Activated naive CD8-positive, alpha-beta T cell treated with anti-CD3 and anti-CD28 coated beads, Interleukin-2, amount 50 U/mL, for 24 hours (primary cell): ENCODE measurements at places on chromosomes 4 and X.
A peak's percentile ranks its signal among the peaks of the same experiment; 100 is the strongest.

GRCh38 chr4:130147641-130148040 lies 1051.7 kb downstream of the C4orf33 start:
- H3K4me1 ChIP-seq: no peaks in the 10 kb centered on the region
- no peaks in the 10 kb centered on the region for H3K27me3 ChIP-seq
- H3K27ac ChIP-seq: no peak overlapping the region

DNA sequence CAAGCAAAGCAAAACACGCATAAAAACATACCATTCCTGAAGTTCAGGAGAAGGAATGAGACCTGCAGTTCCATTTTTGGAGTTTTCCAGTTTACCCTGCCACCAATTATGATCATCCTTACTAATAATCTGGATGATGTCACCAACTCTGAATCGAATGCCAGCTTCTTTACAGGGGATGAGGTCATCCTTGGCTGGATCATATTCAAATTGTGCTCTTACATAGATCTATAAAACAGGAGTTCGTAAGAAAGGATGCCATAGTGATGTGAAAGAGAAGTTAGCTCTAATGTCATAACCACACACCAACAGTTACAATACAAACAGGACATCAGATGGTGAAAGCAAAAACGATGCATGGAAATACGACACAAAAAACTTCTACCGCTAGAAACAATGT lies 106.5 kb downstream of the NYX start:
- no peak overlapping the region for H3K27ac ChIP-seq
- DNase-seq: no peak
- peaks cover 1% of the 10 kb centered on the region for H3K36me3 ChIP-seq
- H3K4me3 ChIP-seq: no peak overlapping the region
- H3K4me1 ChIP-seq: peaks cover 18% of the 10 kb centered on the region

GRCh38 chr4:86960557-86960961 lies 25.7 kb downstream of the AFF1 start:
- peaks cover 11% of the 10 kb centered on the region for H3K36me3 ChIP-seq
- H3K27ac ChIP-seq: peak overlapping the region; percentile 3
- no peak overlapping the region for H3K4me3 ChIP-seq
- peaks cover 64% of the 10 kb centered on the region for H3K4me1 ChIP-seq
- DNase-seq: no peak

DNA sequence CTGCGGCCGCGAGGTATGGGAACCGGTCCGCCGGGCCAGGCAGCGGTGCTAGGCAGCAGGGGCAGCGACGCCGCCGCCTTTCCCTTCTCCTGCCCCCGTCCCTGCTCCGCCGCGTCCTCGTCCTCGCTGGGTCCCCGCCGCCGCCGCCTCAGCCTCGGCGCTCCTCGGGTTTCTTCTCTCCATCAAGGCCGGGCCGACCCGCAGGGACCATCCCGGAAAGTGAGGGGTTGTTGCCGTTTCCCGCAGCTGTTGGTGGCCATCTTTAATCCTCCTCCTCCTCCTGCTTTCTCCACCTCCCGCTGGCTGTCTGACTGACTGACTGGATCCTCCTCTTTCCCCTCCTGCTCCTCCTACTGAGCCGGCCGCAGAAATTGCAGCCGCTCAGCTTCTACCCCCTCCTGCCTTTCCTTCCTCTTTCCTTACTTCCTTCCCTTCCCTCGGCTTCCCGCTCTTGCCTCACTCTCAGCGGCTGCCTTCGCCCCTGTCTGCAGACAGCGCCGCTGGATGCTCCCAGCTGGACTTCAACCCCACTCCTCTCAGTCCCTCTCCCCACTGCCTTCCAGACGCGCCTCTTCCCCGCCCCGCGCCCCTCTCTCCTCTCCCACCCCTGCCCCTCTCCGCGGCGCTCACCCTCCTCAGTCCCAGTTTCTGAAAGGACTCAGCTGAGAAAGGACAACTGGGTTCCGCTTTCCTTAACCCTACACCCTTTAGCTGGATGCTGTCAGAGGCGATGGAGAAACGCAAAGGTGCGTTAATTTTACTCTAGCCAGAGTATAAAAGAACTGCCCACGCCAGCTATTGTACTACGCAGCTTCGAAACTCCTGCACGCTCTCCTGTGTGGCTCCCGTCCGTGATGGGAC lies at the start of gene WDFY3:
Gene WDFY3 (minus strand): TSS at position 309 of the 861 bp plus-strand sequence. CDS start 106,099 bp downstream, outside the sequence.
- H3K4me3 ChIP-seq: peak within 1 kb of the TSS; percentile 74
- peak; percentile 12 for DNase-seq
- H3K36me3 ChIP-seq: no peaks in the 10 kb centered on the region
- peaks cover 8% of the 10 kb centered on the region for H3K4me1 ChIP-seq
- H3K27ac ChIP-seq: no peak within 1 kb of the TSS

GRCh38 chrX:132226169-132226568 lies 6.9 kb upstream of the RAP2C start:
- H3K4me3 ChIP-seq: no peak overlapping the region
- H3K36me3 ChIP-seq: no peaks in the 10 kb centered on the region
- no peak for DNase-seq
- no peaks in the 10 kb centered on the region for H3K27me3 ChIP-seq
- no peak overlapping the region for H3K27ac ChIP-seq

DNA sequence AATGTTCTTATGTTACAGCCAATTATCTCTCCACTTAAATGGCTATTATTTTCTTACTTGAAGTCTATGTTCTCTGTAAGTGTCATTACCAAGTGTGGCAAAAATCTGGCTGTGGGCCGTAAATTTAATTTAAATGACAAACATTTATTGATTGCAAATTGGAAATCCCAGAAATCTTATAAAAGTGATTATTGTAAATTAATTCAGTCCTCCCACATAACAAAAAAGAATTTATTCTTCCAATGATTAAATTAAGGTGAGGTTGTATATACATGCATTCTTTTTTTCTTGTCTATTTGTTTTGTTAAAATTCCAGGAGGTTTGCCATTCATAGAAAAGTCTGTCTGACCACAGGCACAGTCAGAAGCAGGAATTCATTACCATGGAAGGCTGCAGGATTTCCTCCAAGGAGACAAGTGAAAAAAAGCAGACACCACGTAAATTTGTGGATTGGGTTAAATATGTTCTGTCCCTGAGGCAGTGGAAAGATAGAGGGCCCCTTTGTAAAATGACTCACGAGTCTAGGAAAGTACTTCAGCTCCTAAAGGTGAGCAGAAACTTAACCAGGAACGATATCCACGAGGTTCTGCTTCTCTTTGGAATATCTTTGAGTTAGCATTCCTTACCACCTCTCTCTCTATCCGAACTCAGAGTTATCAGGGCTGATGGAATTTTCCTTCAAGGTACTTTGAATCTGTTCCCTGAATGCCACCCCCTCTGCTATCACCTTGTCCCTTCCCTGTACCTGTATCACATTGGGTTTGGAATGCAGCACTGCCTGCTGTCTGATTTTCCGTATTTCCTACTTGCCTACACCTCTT lies 10.7 kb downstream of the PPARGC1A start:
- no peaks in the 10 kb centered on the region for H3K27me3 ChIP-seq
- H3K36me3 ChIP-seq: no peaks in the 10 kb centered on the region
- no peak for DNase-seq

DNA sequence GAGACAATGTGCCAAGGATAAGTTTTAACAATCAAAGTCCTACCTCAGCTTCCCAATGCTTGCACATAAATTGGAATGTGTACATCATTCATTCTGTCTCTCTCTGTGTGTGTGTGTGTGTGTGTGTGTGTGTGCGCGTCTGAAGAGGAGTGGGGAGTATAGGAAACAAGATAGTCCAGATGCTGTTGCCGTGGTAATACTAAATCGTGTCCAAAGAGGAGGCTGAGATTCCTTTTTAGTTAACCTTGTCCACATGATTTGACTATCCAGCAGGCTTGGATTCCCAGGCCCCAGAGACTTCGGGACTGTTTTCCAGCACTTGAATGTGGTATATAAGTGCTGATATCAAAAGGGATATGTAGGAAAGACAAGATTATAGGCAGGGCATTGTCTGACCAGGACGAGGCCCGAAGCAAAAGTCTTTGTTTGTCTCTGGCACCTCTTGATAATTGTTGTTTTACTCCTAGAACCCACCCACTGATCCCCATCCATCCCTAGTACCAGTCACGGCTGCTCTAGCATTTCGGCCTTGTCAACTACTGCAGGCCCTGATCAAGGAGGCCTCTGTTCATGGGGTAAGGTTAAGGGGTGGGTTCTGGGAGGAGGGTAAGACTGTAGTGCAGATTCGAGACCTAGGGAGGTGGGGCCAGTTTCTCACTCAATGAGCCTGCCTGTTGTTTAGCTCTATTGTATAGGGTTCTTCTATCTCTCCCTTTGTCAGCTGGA lies 3.9 kb downstream of the PLP1 start:
- no peak for DNase-seq
- H3K27me3 ChIP-seq: no peaks in the 10 kb centered on the region
- no peak overlapping the region for H3K4me3 ChIP-seq
- H3K4me1 ChIP-seq: no peaks in the 10 kb centered on the region

DNA sequence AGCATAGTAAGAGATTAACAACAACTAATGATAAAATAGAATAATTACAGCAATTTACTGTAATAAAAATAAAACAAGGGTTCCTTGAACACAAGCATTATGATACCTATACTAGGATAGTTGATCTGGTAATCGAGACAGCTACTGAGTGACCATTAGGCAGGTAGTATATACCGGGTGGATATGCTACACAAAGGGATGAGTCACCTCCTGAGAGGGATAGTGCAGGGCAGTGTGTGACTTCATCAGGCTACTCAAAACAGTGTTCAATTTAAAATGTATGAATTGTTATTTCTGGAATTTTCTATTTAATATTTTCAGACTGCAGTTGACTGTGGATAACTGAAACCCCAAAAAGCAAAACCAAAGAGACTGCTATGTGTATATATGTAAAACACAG lies 9.7 kb upstream of the ANTXR2 start:
- no peak overlapping the region for H3K27ac ChIP-seq
- peaks cover 13% of the 10 kb centered on the region for H3K4me1 ChIP-seq
- no peak overlapping the region for H3K4me3 ChIP-seq
- H3K36me3 ChIP-seq: no peaks in the 10 kb centered on the region

GRCh38 chr4:189232274-189232673 lies 708.4 kb upstream of the FRG1 start:
- no peaks in the 10 kb centered on the region for H3K36me3 ChIP-seq
- H3K27ac ChIP-seq: no peak overlapping the region
- H3K27me3 ChIP-seq: no peaks in the 10 kb centered on the region
- H3K4me3 ChIP-seq: no peak overlapping the region
- no peak for DNase-seq

GRCh38 chr4:182894681-182895275 lies 22.4 kb downstream of the DCTD start:
- H3K27me3 ChIP-seq: no peaks in the 10 kb centered on the region
- H3K4me1 ChIP-seq: no peaks in the 10 kb centered on the region
- no peak overlapping the region for H3K27ac ChIP-seq
- no peak overlapping the region for H3K4me3 ChIP-seq
- peaks cover 80% of the 10 kb centered on the region for H3K36me3 ChIP-seq

GRCh38 chr4:24550441-24551175 lies 33.7 kb downstream of the DHX15 start:
- H3K36me3 ChIP-seq: peaks cover 58% of the 10 kb centered on the region
- H3K4me3 ChIP-seq: no peak overlapping the region

GRCh38 chr4:107252571-107252970 lies 216.5 kb upstream of the DKK2 start:
- no peak overlapping the region for H3K27ac ChIP-seq
- H3K4me3 ChIP-seq: no peak overlapping the region
- peaks cover 3% of the 10 kb centered on the region for H3K27me3 ChIP-seq
- no peaks in the 10 kb centered on the region for H3K36me3 ChIP-seq
- H3K4me1 ChIP-seq: no peaks in the 10 kb centered on the region

DNA sequence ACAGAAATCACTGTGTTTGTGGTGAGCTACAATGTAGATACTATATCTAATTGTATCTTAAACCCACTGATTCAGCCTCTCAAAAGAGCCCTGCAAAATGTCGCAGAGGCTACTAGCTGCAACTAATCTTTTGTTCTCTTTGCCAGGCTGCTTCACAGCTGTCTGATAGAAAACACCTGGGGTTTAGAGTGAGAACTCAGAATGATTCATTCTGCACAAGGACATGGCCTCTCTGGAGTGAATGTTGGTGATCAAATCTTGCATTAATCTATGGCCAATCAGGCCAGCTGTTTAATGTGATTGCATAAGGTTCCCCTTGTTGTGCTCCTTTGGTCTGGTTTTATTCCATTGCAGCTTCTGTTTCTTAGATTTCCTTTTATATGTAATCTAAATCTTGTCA lies 100.3 kb downstream of the EMCN start:
- no peak for DNase-seq
- no peaks in the 10 kb centered on the region for H3K36me3 ChIP-seq
- H3K4me3 ChIP-seq: no peak overlapping the region
- no peaks in the 10 kb centered on the region for H3K27me3 ChIP-seq
- H3K4me1 ChIP-seq: no peaks in the 10 kb centered on the region
- H3K27ac ChIP-seq: no peak overlapping the region

GRCh38 chr4:173924561-173924960 lies 358.9 kb downstream of the FBXO8 start:
- H3K4me1 ChIP-seq: no peaks in the 10 kb centered on the region
- no peaks in the 10 kb centered on the region for H3K36me3 ChIP-seq
- H3K27me3 ChIP-seq: no peaks in the 10 kb centered on the region
- no peak overlapping the region for H3K27ac ChIP-seq
- H3K4me3 ChIP-seq: no peak overlapping the region
- no peak for DNase-seq

- no peaks in the 10 kb centered on the region for H3K4me1 ChIP-seq
- no peaks in the 10 kb centered on the region for H3K36me3 ChIP-seq
- peaks cover 10% of the 10 kb centered on the region for H3K27me3 ChIP-seq
- H3K27ac ChIP-seq: no peak overlapping the region
Measured at GRCh38 chr4:145988628-145989027, 50.0 kb upstream of the ZNF827 start.

DNA sequence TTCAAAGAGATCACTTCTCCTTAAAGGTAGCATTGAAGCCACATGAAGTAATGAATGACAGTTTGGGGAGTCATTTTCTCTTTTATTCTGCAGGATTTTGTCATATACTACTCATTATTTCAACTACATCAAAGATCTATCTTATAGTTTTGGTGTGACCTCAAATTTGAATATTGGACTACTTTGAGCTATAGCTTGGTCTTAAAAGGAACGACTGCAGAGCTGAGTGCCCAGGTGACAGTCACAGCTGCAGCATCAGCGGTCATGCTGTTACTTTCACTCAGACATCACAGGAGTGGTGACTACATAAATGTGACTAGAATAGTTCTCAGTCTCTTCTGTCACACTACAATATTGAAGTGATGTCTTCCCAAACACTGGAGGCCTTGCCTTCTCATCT lies 10.7 kb upstream of the SPCS3 start:
- H3K27ac ChIP-seq: no peak overlapping the region
- no peak for DNase-seq
- no peaks in the 10 kb centered on the region for H3K4me1 ChIP-seq
- H3K27me3 ChIP-seq: peaks cover 14% of the 10 kb centered on the region
- no peak overlapping the region for H3K4me3 ChIP-seq

DNA sequence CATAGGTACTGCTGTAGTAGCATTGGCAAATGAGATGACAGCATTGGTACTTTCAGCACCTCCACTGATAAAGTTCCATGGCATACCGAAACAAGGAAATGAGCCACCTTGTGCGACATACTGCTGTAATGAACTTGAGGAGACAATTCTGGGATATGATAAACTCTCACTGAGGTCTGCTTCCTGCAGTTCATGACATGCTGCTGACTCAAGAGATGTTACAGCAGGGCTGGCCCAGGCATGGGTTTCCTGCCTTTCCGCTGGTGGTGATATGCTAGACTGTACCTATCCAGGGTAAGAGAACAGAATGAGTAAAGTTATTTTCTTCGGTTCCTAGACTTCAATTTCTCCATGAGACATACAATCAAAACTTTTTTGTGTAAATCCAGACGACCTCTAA lies 17.1 kb downstream of the BEND2 start:
- H3K4me1 ChIP-seq: no peaks in the 10 kb centered on the region
- H3K27me3 ChIP-seq: no peaks in the 10 kb centered on the region
- no peak overlapping the region for H3K27ac ChIP-seq
- no peaks in the 10 kb centered on the region for H3K36me3 ChIP-seq
